Stimulated activated CD8-positive, alpha-beta memory T cell treated with anti-CD3 and anti-CD28 coated beads, Interleukin-7, amount 100 ng/mL, for 1 hour (primary cell): ENCODE measurements at places on chromosomes 2 and 18.

DNA sequence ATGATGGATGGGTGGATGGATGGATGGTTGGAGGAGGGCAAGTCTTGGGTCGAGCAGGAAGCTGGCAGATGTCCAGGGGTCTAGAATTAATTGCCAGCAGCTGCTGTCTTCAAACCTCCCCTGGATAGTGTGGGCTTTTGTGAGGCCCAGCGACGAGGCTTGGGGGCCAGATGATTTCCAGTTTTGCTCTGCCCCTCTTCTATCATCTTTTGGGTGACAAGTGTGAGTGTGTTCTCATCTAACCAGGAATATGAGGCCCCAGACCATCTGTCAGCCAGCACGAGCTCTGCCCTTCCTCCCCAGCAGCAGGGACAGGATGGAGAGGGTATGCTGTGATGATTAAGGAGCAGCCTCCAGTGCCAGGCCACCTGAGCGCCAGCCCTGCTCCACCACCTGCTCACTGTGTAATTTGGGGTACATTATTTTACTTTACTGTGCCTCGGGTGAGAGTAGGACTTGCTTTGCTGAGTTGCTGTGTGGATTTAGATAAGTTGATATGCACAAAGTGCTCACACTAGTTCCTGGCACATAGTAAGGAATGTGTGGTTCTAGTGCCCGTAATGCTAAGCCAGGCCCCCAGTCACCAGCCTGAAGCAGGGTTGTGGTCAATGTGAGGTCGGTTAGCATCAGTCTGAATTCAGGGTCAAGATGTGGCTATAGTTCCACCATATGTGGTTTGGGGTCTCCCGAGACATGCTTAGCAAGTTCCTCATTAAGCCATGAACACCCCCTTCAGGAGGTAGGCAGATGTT lies 251.1 kb downstream of the CYP26B1 start:
- DNase-seq = no peak

- DNase-seq = no peak
Observed at GRCh38 chr2:165897726-165898125, 55.9 kb downstream of the TTC21B start.

DNA sequence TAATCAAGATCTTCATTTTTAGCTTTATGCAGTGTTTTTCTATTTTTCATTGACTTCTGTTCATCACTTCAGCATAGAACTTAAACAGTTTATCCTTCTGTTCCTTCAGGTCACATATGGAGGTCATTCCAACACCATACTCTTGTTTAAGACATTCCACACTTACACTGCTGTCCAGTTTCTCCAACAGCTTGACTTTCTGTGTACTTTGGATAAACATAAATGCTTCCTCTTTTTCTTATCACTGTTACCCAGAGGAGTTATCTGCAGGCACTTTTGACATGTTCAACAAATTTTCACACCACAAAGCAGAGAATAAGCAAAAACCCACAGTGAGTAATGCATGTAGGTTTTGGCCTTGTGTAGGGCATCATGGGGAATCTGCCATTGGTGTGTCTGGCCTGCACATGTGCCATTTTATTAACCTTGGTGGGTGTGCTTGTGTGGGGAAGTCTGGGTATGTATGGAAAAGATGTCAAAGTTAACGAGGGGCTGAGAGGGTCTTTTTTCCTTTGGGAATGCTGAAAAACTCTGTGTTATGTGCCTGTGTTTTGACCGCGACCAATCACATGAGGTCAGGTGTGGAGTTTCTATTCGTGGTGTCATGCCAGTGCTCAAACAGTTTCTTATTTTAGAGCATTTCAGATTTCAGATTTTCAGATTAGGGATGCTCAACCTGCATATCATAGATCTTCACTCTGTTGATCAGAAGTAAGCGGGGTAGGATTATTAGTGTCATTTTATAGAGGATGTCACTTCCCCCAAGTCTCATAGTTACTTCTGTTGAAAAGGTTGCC lies 53.9 kb upstream of the ACVR1 start:
- DNase-seq = no peak

DNA sequence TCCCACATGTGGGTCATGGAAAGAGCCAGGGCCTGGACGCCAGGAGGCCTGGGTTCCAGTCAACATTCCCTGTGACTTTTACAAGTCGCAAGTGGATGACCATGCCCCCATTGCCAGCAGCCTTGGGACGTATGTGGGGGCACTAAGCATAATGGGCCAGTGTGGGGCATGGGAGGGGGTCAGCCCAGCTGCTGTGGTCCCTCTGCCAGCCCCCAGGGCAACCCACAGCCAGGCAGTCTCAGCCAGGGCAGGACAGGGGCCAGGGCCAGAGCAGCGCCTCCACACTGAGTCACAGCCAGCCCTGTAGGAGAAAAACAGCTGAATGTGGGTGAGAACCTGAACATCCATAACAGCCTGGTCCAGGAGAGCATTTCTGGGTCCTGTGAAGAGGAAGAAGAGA lies 173.2 kb downstream of the GFPT1 start:
- DNase-seq = no peak

- DNase-seq = no peak
Observed at GRCh38 chr2:74502720-74503505, 3.5 kb upstream of the LBX2 start.
